Stimulated activated CD4-positive, alpha-beta T cell treated with anti-CD3 and anti-CD28 coated beads, TNF-alpha, amount 100 ng/mL, for 1 hour (primary cell): ENCODE measurements at places on chromosomes 16 and 17.

DNA sequence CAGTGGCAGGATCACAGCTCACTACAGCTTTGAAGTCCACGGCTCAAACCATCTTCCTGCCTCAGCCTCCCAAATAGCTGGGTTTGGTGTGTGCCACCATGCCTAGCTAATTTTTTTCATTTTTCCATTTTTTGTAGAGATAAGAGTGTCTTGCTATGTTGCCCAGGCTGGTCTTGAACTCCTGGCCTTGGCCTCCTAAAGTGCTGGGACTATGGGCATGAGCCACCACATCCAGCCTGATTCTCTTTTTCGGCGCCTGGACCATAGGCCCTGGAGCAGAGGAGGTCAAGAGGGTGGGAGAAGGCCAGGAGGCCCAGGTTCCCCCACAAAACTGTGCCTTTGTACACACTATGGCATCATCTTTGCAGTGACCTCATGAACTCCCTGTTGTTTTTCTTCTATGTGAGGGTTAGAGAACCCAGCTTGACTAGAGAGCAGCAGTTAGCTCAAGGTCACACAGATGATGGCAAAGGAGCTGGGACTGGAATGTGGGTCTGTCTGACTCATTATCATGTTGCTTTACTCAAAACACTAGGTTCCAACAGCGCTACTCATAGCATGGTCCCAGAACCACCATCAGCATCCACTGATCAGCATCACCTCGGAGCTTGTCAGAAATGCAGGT is 16.3 kb downstream of the SCN4A start:
- DNase-seq, result no peak

- DNase-seq, result no peak
These were observed 275.3 kb downstream of the SHISA9 start for GRCh38 chr16:13176711-13177110.

GRCh38 chr17:31595076-31595475 is 203.6 kb downstream of the RAB11FIP4 start:
- no peak for DNase-seq

- no peak for DNase-seq
These were observed 21.6 kb upstream of the CACNG5 start for GRCh38 chr17:66813296-66813695.

DNA sequence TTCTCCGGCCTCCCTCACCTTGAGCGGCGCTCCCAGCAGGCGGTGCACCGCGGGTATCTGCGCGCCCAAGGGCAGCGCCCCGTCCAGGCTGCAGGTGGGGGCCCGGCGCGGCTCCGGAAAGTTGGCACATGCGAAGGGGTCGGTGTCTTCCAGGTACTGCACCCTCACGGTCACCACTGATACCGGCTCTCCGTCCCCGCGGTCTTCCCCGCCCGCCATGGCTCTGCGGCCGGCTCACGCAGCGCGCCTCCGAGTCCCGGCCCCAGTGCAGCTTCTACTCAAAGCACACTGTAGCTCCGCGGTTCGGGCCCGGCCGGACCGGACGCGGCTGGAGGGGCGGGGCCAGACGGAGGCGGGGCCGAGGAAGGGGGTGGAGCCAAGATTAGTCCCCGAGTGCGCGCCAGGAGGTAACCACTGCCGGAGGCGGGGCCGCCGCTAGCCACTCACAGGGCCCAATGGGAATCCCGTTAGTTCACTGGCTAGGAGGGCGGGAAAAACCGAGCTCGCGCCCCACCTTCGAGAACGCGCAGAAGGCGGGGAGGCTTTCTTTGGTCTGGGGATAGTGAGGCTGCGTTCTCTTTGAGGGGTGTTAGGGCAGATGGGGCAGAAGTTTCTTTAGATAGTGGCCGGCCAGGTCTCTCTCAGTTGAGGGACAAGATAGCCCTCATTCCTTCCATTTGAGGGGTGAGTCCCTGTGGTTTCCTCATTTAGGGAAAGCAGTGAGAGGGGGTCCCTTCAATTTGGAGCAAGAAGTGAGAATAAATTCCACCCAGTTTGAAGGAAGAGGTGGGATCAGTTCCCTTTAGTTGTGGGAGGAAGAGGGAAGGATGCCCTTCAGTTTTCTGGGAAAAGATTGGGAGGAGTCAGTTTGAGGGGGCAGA is at the start of gene FHOD1:
TSS of gene FHOD1 (minus strand) at position 290 of the 881 bp plus-strand sequence. CDS start at position 219, 71 bp downstream.
- peak; percentile 86 for DNase-seq

DNA sequence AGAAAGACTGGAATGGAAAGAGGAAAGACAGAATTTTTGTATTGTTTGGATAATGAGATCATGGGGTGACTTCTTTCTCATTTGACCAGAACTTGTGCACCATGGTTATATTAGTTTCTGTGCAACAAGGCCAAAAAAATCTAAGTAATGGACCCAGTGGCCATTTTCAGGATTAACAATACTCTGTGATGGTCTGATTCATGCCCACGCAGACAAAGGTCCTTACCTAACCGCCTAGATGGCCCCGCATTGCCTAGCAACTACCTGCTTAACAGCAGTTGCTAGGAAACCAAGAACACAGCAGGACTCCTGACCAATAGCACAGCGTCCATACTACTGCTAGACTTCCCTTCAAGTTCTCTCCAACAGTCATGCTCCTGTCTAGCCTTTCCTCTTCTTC is 22.4 kb downstream of the MIS12 start:
- no peak for DNase-seq

GRCh38 chr17:27378482-27379175 is 77.6 kb upstream of the KSR1 start:
- DNase-seq, result no peak

GRCh38 chr17:6641247-6641863 is 495 bp downstream of the TXNDC17 start:
- no peak for DNase-seq

DNA sequence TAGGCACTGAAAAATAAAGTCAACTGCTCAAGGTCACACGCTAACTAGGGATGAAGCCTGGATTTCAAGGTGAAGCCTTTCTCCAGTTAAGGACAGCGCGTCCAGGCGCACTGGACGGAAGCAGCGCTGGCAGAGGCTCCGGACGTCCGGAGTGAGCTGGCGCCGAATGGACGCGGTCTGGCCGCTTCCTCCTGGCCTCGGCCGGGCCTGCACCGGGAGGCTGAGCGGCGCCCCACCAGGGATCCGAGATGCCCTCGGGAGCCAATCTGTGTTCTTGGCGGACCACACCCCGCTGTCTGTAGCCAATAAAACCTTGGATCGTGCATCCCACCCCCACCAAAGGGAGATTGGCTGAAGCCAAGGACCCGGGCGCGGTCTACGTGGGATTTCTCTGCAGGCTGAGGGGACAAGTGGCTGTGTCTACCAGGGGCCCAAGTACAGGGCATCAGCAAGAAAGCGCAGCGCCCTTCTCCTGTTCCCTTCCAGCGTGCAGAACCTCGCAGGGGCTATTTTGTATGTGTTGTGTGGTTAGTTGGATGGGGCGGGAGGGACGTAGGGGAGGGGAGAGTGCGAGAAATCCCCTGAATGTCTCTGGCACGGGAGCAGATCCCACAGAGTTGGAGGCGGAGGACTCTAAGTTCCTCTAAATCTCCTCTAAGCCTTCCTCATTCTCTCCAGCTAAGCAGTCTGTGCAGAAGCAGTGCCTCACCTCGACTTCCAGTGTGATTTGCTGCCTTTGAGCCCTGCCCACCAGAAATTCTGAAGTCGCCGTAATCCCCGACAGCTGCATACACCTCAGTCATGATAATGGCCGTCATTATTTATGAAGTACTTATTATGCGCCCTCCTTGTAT is 2.5 kb upstream of the AKAP10 start:
- DNase-seq, result no peak

DNA sequence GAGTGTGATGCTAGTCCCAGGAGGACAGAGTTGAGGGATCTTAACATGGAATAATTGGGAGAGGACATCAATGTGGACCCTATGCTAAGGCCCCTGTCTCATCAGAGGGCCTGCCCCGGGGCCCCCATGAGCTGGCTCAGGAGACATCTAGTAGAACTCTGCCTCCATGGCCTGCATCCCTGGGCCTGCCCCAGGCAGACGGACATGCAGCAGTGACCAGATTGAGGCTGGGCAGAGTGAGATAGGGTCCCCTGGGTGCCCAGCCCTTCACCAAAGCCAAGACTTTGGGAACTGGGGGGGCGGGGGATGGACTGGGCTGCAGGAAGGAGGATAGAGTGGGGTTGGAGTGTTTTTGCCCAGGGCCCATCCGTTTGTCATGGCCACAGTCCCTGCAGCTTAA is 115.2 kb downstream of the CCDC182 start:
- DNase-seq, result no peak

GRCh38 chr16:50915120-50915519 is 173.2 kb downstream of the CYLD start:
- DNase-seq, result no peak

DNA sequence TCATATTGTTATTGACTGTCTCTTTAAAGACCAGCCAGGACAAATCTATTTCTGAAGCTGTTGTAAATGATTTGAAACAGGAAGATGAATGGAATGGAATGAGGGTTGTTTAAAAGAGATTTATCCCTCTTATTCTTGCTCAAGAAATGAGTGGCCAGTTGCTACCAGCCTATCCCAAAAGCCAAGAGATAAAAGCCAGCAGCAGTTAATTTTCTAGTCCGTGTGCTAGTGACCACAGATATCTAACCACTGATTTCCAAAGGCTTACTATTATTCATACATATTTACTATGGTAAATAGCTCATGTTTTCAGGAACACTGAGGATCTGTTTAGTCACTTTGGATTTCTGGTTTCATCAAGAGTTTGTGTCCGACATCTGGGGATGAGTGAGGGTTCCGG is 105.7 kb downstream of the CDH13 start:
- DNase-seq, result no peak

DNA sequence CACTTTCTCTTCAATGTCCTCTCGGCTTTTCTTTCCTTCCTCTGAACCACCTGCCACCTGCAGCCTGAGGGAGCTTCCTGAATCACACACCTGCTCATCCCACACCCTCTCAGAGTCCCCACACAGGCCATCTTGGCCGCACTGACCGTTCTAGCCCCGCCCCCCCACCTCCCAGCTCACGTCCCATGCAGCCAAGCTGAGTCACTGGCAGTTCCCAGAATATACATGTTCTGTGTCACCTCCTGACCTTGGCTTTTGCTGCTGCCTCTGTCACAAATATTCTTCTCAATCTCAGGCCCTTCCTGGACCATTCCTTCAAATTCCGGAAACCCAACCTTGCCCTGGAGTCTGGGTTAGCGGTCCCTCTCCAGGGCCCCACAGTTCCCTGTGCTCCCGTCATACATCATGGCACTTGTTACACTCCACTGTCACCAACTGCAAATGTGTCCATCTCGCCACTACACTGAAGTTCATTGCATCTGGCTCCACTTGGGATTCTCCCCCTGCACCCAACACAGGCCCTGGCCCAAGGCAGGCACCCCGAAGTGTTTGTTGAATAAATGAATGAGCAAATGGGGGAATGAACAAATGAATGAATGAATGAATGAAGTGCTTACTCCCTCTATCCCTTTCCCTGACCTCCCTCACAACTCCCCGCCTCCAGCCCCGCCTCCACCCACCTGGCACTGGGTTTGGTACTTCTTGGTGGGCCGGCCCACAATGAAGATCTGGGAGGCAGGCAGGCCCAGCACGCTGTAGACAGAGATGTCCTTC is 12.8 kb downstream of the PIMREG start:
- DNase-seq, result no peak

DNA sequence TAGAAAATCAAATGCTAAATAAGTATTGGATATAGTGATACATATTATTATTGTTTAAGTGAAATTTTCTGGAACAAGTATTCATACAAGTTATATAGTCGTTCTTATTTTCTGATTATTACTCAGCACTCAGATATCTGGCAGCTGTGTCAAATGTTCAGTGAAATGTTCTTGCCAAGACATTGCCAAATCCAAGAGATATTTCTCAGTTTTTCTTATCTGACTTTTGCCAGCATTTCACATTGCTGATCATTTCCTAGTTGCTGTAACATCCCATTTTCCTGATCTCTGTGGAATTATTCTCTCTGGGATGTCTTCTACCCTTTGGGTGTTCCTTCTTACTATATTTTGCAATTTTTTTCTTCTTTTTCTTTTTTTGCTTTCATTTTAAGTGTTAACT is 262.3 kb downstream of the KIF2B start:
- no peak for DNase-seq
